Stomach (tissue), 19 donors: ENCODE measurements at places on chromosomes 3 and 15.

DNA sequence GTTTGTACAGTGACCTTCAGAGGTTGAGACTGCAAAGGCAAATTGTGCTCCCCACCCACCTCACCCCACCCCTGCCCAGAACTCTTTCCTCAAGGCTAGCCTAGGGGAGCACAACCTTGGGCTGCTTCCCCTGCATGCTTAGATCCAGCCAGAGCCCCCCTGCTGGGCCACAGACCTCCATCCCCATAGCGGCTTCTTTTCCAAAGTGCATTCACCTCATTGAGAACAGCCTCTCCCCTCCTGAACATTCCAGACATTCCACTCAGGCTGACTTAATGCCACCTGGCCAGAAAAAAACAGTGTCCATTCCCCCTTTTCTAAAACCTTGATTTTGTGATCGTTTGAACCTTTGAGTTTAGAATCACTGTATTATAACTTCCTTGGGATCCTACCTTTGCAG lies 124.4 kb upstream of the TOPAZ1 start:
- no peak for DNase-seq

DNA sequence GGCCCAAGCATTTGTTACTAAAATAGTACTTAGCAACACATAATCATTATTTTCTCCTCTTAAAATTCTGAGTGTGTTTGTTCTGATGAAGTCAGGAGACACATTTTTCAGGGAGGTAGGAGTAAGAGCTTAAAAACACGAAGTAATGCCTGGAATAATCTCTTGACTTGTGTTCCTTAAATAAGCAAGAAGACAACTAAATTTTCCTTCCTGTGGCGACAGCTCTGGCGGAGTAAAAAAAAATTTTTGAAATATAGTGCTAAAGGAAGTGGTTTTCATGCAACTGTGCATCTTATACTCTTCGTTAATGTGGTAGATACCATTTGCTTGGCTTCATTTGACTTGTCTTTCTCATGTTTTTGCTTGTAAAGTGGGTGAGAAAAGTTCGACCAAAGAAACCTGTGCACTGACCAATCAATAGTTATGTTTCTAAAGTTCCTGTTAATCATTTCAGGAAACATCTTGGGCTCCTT lies 11.1 kb upstream of the MBNL1 start:
- DNase-seq: no peak

DNA sequence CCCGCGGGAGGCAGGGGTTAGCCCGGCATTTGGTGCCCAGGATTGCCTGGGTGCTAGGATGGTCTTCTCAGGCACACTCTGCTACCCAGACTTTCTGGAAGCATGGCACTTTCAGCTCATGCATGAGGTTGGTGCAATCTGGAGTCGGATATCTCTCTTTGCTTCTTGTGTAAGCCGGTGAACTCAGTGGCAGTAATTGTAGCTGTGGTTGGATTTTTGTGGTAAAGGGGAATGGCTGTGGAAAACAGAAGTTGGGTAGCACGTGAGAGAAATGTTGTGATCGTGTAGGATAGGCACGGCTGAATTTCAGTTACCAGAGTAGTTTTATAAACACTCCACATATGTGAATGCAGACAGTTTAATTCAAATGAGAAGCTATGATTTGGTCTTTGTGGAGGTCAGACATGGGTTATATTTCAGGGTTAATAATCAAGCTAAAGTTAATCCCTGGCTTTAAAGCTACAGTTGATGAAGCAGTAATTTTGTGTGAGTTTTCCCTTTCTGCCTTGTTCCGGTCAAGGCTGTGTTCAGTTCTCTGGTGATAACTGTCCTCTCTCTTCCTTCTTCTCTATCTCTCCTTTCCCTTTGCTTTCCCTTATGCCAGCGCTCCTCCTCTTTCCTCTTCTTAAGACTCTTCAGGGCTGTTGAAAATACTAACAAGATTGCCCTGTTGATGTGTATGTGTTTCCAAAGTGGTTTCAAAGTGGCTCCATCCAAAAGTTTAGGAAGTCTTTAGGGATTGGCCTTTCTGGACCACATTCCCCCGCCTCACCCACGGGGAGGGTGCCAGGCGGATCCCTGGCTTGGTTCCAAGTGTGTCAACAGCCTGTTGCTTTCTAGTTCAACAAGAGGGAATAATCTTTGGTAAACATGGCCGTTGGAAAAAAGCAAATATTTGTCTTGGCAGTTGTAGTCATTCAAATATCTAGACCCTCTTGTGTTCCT lies 404.6 kb upstream of the C2CD4B start:
- DNase-seq: peak; percentile 92

GRCh38 chr3:23767546-23767945 lies 38.2 kb upstream of the UBE2E1 start:
- DNase-seq: no peak

- no peak for DNase-seq
Observed at GRCh38 chr3:124291008-124291407, 299.1 kb upstream of the ROPN1 start.

GRCh38 chr3:79362571-79363270 lies 405.1 kb downstream of the ROBO1 start:
- no peak for DNase-seq

- no peak for DNase-seq
Observed at GRCh38 chr15:62026487-62027262, 33.6 kb downstream of the VPS13C start.

- no peak for DNase-seq
Observed at GRCh38 chr3:38835939-38836338, 19.9 kb upstream of the SCN10A start.

GRCh38 chr3:187669675-187670504 lies at the start of gene SST:
SST (minus strand) TSS chr3:187670394; CDS start chr3:187670291, 103 bp downstream.
- peak; percentile 87 for DNase-seq

DNA sequence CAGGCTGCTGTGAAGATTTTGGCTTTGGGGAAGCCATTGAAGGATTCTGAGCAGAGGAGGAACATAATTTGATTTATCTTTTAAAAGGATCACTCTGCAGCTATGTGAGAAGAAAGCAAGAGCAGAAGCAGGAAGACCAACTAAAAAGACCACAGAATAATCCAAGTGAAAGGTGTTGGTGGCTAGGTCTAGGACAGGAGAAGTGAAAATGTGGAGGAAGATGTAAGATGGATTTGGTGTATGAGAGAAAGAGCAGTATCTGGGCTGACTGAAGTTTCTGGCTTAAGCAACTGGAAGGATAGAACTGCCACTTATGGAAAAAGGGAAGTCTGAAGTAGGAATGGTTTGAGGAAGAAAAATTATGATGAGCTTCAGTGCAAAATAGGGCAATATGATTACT lies 62.0 kb downstream of the SFMBT1 start:
- no peak for DNase-seq

DNA sequence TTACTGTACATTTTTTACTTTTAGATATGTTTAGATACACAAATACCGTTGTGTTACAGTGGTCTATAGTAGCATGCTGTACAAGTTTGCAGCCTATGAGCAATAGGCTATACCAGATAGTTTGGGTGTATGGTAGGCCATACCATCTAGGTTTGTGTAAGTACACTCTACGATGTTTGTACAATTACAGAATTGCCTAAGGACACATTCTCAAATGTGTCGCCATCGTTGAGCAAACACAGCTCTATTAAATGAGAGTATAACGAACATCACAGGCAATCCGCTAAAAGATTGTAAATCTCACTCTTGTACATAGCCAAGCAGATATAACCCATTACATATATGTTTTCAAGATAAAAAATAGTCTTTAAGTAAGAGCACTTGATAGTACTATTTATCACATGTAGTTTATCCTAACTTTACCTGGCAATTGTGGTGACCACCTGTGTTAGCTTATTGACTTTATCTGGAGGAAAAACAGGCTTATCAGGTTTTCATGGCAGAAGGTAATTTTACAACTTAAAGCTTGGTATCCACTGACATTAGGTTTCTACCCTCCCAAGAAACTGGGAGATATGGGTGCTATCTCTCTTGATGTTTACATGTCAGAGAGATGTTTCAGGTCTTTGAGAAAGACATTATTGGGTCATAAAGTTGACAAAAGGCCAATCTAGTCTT lies 898.7 kb downstream of the NSUN3 start:
- peak; percentile 27 for DNase-seq

- DNase-seq: no peak
Observed at GRCh38 chr3:85632921-85633320, 674.1 kb downstream of the CADM2 start.

- no peak for DNase-seq
Observed at GRCh38 chr3:37987315-37987697, 3.3 kb upstream of the VILL start.

DNA sequence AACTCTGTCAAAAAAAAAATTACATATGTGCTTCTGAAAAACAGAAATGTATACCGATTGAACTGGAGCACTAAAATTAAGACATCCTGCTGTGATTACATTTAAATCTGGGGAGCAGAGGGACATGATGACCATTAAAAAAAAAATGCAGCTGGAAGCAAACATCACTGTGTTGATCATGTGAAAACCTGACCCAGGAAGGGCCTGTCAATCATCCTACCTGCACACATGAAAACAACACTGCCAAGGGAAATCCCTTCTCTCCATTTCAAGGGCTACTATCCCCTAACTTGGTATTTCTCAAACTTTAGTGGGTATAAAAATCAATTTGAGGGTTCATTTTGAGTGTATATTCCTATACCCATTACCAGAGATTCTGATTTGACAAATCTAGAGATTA lies 719.9 kb upstream of the CBLB start:
- no peak for DNase-seq

DNA sequence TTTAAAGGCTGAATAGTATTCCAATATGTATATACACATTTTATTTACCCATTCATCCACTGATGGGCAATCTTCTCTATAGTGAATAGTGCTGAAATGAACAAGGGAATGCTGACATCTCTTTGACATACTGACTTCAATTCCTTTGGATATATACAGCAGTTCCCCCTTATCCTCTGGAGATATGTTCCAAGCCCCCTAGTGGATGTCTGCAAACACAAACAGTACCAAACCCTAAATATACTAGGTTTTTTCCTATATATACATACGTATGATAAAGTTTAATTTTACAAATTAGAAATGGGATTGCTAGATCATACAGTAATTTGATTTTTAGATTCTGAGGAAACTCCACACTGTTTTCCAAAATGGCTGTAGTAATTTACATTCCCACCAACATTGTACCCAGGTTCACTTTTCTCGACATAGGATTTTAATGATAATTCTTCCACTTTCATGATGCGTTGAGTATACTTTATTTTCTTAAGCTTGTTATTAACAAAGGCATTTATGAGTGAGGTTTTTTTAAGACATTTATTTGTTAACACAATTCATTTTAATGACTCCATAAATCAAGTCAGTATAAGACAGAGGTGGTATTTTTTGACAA lies 38.2 kb downstream of the VPS13C start:
- no peak for DNase-seq

GRCh38 chr15:70278644-70279043 lies 180.9 kb upstream of the TLE3 start:
- no peak for DNase-seq

- DNase-seq: peak; percentile 76
Observed at GRCh38 chr3:183966361-183966791, 51.3 kb downstream of the ABCC5 start.

GRCh38 chr3:71160785-71161546 lies 422.6 kb downstream of the FOXP1 start:
- no peak for DNase-seq

DNA sequence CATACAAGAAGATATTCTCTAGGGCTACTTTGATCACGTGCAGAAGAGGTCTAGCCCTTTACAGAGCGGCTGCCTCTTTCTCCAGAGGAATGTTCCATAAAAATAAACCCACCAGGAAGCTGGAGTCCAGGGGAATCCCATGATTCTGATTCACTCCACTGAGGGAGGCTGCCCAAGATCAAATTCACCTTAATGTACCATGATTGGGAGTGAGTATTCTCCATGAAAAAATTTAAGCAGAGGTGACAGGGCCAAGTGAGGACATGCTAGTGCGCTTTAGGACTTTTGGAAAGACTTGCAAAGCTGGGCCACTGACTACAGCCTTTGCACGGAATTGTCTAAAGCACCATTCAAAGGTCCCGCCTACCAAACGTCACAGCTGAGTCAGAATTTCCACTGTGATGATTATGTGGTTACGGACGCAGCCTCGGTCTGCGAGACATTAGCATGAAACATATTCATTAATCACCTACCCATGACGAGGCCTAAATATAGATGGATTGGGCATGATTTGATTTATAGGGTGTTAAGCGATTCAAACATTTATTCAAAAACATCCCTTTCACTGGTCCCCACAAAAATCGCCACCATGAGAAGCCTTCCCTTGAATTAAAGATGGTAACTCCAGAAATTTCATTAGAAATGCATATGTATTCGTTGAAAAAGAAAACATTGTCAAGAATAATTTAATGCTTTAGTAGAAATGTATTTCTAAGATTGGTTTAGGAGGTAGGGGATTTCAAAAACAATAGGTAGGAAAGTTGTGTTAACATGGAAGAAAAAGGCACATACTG lies 152.6 kb downstream of the GREM1 start:
- peak; percentile 30 for DNase-seq

GRCh38 chr3:72134989-72135451 lies 350.1 kb upstream of the PROK2 start:
- no peak for DNase-seq

DNA sequence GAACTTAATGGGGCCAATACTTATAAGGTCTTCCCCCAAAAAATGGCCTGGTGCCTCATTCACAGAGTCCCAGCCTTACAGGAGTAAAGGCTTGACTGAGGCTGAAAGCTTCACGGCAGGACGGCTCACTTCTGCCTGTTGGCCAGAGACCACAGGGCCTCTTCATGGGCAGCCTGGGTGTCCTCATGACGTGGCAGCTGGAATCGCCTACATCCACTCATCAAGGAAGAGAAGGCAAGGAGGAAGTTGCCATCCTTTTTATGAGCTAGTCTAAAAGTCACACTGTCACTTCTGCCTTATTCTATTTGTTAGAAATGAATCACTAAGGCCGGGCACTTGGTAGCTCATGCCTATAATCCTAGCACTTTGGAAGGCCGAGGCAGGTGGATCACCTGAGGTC lies 89.3 kb upstream of the DGKG start:
- DNase-seq: no peak

DNA sequence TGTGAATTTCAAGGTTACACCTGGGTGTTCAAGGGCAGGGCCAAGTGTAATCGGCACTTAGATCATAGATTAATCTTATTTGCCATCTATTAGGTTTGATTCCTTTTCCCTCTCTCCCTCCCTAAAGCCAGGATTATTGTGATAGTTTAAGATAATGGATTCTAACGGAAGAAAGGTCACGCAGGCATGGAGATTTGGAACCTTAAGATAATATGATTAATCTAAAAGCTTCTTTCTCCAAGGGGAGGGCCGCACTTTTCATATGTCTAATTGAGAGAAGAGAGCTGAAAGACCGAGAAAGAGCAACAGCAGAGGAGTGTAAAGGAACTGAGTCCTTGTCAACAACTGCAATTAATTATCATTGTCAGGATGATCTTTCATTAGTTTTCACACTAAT lies 858.8 kb upstream of the NR2F2 start:
- no peak for DNase-seq
